ENCODE measurements at places on chromosomes 2 and 18. TPM values are rescaled to one million over a fixed set of nuclear protein-coding genes. Genes with fewer than 3 reads are reported as not detected.

PSTPIP2 gene
- 2.0 TPM for total RNA-seq

- no peak for DNase-seq
These were observed 141.8 kb downstream of the HRH4 start for GRCh38 chr18:24602201-24602600.

- no peak for DNase-seq
These were observed 9.1 kb upstream of the PTPRM start for GRCh38 chr18:7557973-7558372.

DNA sequence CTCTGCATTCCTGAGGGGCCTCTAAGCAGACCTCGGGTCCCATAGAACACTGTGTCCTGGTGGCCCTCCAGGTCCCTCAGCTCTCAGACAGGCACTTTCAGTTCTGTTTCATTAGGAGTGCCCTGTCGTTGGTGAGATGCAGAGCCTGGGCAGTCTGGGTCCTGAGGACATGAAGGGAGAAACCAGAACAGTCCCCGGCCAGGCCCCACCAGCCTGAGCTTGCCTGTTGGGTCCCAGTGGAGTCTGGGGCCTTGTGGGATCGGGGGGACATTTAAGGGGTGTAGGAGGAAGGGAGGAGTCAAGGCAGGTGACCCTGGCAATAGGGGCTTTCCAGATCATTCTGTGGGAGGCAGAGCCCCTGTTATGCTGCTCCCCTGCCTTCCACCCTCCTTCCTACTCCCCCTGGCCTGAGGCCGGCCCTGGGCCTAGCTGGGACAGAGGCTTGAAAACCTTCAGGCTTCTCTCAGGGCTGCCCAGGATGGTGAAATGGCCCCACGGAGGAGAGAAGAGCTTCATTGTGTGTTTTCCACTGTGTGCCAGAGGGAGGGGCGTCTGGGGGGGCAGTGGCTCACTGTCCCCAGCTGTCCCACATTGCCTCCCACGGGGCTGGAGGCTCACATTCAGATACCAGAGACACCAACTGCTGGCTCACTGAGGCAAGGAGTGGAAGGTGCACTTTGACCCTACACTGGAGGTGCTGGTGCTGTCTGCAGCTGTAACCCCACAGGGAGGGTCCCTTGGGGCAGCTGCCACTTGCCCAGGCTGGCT lies 26.6 kb upstream of the CATIP start:
- DNase-seq = no peak

DNA sequence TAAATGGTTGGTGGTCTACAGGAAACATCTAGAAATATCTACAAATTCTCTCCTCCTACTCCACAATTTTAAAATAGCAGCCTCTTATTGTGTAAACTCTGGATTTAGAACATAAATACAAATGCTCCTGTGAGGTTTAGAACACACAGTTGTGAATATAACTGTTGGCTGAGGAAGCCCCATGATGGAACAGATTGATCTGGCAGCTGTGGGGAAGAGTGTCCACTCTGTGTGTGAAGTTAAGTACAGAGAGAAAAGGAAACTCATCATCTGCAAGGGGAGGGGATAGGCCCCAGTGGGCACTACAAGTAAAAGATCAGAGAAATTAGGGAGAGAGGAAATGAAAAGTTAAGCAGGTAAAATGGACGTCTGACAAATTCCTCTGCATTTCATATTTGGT lies 422.7 kb upstream of the FSHR start:
- DNase-seq = no peak

GRCh38 chr2:147782141-147782930 lies 62.5 kb upstream of the ACVR2A start:
- DNase-seq = no peak

DNA sequence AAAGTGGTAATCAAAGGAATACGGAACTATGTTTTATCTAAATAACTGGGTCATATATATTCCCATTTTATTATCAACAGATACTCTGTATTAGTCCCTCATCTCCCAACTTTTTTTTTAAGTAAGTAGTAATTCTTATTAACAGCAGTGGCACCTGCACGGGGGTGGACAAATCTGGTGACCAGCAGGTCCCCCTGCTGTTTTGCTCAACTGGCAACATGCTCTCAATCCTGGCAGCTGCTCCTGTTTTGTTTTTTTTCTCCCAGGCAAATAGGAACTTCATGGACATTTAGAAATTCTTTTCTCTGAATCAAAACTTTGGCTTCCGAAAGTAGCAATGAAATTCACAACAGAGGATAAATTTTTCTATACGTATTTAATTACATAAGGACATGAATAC lies 193.5 kb downstream of the SS18 start:
- DNase-seq = no peak

DNA sequence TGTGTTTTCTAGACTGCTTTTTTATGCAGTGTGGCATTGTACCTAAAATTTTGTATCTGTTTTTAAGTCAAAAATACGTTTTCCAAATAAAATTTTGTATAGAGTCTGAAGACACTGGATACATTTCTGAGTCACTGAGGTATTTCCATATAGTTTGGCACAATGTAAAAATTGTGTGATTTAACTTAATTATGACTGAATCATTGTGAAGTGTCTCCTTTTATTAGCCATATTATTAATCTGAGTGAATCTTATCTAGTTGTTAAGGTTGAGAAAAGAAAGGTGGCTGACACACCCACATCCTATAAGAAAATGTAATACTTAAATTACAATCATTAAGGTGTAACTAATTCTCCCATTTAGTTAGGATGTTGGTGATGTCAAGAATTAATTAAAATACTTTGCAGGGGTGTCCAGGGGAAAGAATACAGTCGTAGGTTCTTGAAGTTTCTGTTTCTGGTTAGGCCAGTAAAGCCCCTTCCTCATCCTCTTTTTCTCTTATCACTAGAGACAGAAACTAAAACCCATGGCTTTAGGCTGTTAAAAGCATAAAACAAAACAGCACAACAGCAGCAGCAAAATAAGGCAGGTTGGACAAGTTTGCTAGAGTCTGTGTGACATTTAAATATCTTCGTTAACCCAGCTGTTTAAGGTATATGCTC lies 71.6 kb downstream of the UBE2E3 start:
- no peak for DNase-seq

DNA sequence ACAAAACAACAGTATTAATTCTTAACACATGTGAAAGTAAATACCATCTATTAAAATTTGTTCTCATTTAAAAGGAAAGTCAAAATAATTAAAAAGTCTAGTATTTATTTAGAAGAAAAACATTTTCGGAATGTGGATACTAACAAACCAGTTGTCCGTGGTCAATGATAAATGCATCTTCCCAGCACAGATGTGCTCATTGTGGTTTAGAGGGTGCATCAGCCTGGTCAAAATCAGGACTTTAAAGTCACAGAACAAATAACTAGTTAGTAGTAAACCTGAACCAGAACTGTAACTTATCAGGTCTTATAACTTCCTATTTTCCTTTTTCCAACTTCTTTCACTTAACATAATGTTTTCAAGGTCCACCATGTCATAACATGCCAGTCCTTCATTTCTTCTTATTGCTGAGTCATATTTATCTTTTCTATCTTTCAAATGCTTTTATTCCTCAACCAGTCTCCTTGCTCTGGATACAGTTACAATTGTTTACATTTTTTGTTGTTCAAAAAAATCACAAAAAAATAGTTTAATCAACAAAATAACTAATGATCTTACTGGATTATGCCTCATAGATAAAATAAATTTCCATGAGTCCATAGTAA lies 55.8 kb downstream of the ID2 start:
- no peak for DNase-seq

RNU2-63P gene
- total RNA-seq = 66.2 TPM

ING5 gene
- 25.0 TPM for total RNA-seq

Measured in pulmonary artery endothelial cell (primary cell).